Mucosa of gallbladder (tissue), 1 donor: ENCODE measurements at places on chromosomes 7 and 10.

DNA sequence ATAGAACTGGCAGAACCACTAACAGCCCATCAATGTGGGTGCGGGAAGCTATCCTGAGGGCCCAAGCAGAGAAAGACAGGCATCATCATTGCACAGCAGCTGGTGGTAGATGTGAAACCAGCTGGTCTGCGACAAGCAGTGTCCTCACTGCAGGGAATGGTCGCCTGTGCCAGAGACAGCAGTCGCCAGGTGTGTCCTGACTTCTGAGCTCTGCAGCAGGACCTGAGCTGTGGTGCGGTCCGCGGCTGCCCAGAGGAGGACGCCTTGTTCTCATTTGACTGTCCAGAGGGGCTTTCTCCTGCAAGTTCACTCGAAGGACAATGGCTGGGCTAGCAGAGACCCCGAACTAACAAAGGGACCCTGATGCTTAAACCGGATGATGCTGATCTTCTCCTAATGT lies 97.4 kb downstream of the LRRC18 start:
- no peak for DNase-seq

DNA sequence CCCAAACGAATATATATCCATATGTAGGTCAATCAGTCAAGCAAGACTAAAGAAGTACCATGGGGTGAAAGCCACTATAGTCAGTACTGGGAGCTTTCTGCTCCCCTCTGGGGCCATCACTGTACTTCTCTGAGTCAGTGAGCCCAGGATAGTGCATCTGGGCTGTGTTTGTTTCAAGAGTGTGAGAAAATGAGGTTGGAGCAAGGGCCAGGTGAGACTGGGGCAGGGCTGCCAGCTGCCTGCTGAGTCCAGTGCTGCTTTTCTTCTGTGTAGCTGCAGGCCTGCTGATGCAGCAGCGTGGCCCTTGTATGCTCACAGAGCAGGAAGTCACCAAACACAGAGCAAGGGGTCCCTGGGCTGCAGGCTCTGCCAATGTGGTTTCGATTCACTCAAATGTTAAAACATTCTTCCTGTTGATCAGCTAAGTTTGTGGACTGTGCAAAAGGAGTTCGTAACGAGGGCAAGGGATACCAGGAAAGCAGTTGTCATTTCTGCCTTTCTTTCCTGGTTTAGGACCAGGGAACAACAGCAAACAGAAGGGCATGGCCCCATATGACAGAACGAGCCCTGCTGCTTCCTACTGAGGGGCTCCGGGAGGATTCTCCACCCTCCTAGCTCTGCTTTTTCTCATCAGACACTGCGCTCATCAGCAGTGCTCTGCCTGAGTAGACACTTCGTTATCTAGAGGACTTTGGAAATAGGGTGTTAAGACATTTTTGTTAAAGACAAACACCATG lies 65.4 kb upstream of the TNS3 start:
- no peak for DNase-seq

DNA sequence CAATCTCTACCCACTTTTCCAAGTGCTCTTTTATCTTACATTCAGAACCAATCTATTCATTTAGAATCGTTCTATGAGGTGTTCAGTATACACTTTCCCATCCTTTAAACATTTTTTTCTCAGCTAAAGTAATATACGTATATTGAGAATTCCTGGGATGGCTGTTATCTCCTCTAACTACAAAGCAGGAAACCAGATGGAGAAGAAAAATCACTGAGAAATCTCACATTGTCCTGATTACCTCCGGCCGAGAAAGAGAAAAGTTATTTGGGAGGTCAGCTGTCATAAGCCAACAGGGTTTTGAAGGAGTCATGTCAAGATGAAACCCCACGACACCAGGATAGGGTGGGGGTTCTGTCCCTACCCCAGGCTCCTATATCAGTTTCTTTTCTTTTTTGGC lies 99.2 kb upstream of the KDM7A start:
- DNase-seq = no peak

GRCh38 chr10:89566095-89566950 lies 30.9 kb upstream of the SLC16A12 start:
- DNase-seq = no peak

DNA sequence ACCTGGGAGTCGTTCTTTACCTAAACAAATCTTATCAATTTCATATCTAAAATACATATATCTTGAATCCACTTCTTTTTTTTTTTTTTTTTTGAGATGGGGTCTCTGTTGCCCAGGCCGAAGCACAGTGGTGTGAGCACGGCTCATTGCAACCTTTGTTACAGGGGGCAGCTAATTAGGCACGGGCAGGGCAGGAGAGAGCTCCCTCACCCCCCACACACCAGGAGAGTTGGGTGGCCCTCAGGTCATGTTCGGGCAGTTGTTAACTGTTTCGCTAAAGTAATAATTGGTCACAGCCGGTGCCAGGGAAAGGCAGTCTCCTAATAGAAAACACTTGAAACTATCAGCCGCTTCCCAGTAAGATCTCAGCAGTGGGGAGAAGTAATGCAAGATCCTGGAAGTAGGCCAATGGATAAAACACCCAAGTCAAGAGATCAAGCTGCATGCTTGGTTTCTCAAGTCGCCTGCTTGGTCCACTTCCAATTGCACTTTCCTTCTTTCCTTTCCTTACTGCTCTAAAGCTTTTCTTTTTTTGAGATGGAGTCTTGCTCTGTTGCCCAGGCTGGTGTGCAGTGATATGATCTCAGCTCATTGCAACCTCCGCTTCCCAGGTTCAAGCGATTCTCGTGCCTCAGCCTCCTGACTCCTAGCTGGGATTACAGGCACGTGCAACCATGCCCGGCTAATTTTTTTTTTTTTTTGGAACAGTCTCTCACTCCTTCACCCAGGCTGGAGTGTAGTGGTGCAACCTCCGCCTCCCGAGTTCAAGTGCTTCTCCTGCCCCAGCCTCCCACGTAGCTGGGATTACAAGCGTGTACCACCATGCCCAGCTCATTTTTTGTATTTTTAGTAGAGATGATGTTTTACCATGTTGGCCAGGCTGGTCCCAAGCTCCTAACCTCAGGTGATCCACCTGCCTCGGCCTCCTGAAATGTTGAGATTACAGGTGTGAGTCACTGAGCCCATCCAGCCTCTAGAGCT lies 21.3 kb upstream of the EFCAB10 start:
- no peak for DNase-seq

DNA sequence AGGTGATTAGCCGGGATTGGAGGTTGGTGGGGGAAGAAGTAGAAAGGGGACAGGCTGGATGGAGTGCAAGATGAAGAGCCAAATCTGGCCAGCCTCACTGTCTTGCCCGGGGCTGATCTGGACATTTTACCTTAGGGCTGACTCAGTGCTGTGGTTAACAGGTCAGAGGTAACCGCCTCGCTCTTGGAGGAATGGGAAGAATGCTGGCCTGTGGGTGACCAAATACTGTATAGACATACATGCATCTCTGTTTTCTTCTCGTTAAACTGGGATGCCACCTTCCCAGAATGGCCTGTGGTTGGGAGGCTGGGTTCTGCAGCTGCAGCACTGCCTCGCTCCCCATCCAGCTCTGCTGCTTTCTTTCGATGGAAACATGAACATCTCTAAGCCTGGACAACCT lies 120.0 kb downstream of the SEC23IP start:
- no peak for DNase-seq

DNA sequence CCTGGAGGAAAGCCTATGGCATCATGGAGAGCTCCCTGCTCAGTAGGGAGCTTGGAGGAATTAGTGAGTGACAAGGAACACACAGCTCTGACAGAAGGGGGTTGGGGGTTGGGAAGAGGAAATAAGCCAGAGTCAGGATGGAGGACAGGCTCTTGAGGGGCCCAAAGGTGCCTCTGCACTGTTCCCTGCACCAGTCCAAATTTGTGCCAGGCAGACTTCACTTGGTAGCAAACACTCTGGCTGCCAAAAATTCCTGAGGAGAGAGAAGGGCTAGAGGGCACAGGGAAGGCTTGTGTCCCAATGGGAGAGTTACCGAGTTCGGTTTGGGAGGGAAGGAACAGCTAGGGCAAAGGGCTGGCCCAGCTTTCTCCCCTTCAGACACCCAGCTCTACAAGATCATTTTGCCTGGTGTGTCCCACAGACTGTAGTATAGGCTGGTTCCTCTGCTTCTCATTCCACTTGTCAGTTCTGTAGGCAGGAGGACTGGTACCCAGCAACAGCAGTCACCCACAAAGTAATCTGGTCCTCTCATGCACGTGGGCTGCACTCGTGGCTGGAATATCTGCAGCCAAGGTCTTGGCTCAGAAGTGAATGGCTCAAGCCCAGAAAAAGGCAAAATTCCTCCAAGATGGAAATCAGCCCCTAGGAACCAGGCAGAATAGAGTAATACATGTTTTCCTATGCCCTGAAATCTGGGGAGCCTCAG lies 8.0 kb upstream of the KCNIP2 start:
- no peak for DNase-seq

GRCh38 chr7:119711104-119711503 lies 561.9 kb upstream of the KCND2 start:
- no peak for DNase-seq

DNA sequence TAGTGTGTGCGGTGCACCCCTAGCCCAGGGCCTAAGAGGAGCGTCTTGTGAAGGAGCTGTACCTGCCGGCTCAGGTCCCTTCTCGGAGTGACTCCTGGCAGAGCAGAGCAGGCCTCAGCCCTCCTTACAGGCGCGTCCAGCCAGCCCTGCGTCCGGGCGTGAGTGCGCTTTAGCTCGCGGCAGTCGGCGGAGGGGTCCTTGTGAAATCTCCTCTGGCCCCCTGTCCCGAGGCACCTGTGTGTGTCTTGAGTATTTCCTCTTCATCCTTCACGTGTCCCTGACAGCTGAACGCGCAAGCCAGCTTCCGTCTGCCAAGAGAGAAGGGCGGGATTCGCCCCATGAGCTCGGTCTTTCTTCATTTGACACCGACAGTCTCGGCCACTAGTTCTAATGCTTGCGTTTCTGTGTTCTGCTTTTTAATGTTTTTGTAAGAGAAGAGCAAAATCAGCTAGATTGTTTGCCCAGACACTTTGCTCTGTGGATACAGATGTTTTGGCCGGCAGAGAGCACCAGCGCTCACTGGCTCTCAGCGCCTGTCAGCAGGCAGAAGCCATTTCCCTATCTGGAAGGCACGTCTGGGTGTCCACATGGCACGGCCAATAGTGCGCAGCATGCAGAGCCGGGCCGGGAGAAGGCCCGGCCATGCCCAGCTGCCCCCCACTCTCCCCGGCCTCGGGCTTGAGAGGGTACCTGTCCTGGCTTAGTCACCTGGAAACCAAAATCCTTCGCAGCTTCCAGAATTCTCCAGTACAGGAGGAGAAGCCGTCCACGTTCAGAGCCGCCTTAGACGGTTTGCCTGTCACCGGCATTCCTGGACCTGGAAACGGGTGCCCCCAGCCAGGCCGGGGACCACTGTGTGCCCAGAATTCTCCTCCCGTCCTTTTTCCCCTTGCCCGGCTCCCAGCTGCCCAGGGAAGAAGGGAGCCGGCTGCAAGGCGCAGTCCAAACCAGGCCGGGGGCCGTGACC lies 7.0 kb downstream of the GET4 start:
- DNase-seq = no peak

- DNase-seq = peak; percentile 42
Observed at GRCh38 chr10:21526860-21527597, 1.5 kb upstream of the SKIDA1 start.

DNA sequence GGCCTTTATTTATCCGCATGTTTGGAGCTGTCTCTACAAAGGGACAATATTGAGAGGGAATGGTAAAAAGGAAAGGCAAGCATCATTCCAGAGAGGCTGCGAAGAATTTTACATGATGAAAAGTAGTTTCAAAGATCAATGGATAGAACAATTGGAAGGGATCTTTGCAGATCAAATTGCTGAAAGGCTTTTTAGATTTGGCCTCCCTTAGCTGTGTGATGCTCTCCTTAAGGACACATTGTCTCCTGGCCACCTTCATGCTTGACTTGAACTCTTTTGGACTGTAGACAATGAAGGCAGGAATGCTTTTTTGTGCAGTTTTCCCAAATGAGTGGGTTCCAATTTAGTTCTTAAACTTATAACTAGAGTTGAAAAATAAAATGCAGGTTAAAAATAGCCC lies 344.7 kb downstream of the ARL4A start:
- no peak for DNase-seq

- no peak for DNase-seq
Observed at GRCh38 chr7:2199956-2200583, 32.7 kb downstream of the MAD1L1 start.
